ENCODE measurements at places on chromosomes 5 and 9.

- no peak for DNase-seq
These were observed 9.7 kb downstream of the KIF20A start for GRCh38 chr5:138188626-138189025.

GRCh38 chr5:134458234-134459009 lies 46.7 kb upstream of the CDKN2AIPNL start:
- DNase-seq = no peak

GRCh38 chr5:168312606-168313295 lies 21.3 kb downstream of the WWC1 start:
- no peak for DNase-seq

DNA sequence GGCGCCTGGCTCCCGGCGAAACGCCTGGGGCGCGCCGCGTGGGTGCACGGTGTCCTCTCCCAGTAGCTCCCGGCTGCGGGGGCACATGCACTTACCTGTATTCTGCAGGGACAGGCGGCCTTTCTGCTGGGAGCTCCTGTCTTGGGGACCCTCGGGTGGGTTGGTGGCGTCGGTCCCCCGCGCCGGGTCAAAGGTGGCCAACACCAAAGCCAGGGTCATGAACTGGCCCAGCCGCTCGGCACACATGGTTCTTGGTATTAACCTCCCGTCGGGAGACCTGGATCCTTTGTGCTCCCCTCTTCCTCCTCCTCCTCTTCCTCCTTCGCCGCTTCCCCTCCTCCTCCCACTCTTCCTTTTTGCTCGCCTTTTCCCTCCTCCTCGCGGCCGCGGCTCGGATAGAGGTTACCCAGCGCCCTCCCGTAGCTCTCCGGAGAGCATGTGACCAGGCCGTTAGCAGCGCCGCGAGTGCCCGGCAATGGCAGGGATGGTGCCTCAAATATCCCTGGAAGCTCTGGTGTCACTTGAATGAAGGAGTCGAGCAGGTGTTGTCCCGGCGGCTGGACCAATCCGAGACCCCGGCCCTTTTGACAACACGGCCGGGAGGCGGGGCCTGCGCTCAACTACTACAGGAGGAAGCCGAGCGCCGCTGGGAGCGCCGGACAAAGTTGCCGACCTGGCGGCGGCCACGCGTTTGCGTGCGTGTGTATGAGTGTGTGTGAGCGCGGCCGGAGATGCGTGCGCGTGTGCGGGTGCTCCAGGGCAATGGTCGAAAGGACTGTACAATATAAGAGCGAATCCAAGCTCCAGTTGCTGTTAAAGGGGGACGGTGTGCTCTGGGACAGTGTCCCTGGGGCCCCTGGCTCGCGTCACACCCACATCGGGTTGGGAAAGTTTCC lies at the start of gene STC2:
Gene STC2, minus strand, starts transcription at position 467 of the 896 bp plus-strand sequence. Its CDS starts 221 bp downstream, at position 246.
- peak; percentile 74 for DNase-seq

- no peak for DNase-seq
These were observed 34.9 kb upstream of the STOM start for GRCh38 chr9:121404906-121405305.

DNA sequence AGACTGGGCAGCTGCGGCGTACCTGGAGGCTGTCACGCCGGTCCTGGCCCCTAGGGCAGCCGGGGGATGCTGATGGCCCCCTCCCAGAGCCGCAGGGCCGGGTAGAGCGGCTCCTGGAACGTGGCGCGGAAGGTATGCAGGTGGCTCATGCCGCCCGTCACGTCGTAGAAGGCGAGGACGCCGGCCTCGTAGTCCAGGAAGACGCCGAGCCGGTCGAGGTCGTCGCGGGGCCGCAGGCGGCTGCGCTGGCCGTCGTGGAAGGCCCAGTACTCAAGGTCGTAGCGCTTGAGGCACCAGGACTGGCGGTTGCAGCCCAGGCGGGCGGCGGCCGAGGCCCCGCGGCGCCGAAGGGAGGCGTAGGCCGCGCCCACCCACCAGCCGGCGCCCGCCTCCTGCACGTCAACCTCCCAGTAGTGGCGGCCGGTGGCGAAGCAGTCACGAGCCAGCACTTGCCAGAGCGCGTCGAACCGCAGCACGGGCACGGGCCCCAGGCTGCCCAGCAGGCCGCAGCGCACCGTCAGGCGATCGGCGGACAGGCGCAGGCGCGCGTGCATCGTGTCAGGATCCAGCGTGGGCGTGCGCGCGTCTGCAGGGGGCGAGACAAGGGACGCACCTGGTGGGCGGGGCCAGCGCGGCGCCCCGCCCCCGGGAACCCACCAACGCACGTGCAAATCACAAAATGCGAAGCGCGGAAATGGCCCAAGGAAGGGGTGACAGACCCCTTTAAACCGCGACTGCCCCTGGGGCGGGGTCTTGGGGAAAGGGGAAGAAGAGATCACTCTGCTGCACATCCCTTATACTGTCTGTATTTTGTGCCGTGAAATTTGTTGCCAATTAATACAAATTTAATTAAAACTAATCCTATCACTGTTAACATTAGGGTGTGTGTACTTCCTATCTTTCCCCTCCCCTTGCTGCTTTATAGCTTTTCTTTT lies 31.2 kb downstream of the NANS start:
- peak; percentile 19 for DNase-seq

- DNase-seq = no peak
These were observed 1876.0 kb upstream of the C9orf72 start for GRCh38 chr9:29449306-29449705.

GRCh38 chr5:171201310-171201709 lies 107.7 kb upstream of the TLX3 start:
- no peak for DNase-seq

- DNase-seq = no peak
These were observed 186.7 kb downstream of the PARP8 start for GRCh38 chr5:50853151-50853550.

DNA sequence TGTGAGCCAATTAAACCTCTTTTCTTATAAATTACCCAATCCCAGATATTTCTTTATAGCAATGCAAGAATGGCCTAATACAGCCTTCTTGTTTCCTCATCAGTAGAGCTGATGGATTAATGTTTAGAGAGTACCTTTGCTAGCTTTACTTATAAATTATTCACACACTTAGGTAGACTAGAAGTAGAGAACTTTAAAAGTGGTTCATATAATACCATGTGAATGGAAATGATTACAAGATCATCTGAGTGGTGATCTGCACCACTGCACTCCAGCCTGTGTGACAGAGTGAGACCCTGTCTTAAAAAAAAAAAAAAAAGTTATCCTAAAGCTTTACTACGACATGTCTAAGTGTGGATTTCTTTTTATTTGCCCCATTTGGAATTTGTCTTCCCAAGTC lies 23.2 kb upstream of the LRRTM2 start:
- no peak for DNase-seq
